ENCODE measurements at places on chromosomes 5 and 9.

DNA sequence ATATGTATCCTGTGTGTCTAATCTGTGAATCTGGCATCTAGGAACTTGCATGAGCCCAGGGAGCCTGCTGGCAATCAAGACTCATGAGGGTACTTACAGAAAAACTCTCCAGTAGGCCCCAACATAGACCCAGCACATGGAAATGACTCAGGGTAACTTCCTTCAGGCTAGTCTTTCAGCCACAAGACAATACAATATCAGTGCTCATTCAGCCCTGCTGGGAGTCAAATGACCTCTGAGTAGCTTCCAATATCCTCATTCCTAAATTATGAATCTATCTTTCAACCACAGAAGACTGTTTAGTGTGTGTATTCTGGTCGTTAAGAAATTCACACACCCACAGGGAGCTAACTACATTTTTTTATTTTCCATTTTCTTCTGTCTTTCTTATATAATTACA is 1273.0 kb downstream of the EFNA5 start:
- DNase-seq: peak; percentile 56
- no peak overlapping the region for H3K4me3 ChIP-seq
- H3K27ac ChIP-seq: peak overlapping the region; percentile 80
- H3K4me1 ChIP-seq: peaks cover 22% of the 10 kb centered on the region

DNA sequence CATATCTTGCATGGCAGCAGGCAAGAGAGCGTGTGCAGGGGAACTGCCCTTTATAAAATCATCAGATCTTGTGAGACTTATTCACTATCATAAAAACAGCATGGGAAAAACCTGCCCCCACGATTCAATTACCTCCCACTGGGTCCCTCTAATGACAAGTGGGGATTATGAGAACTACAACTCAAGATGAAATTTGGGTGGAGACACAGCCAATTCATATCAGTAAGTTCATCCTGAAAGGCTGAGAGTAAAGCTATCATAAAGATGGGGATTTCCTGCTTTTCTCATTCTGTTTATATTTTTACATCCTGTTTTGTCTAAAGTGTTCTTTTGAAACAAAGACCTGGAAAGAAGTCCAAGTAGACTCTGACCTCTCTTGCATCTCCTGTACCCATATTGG is 28.9 kb upstream of the IL33 start:
- H3K36me3 ChIP-seq: no peaks in the 10 kb centered on the region
- no peak overlapping the region for H3K4me3 ChIP-seq
- H3K27ac ChIP-seq: no peak overlapping the region
- no peaks in the 10 kb centered on the region for H3K27me3 ChIP-seq

DNA sequence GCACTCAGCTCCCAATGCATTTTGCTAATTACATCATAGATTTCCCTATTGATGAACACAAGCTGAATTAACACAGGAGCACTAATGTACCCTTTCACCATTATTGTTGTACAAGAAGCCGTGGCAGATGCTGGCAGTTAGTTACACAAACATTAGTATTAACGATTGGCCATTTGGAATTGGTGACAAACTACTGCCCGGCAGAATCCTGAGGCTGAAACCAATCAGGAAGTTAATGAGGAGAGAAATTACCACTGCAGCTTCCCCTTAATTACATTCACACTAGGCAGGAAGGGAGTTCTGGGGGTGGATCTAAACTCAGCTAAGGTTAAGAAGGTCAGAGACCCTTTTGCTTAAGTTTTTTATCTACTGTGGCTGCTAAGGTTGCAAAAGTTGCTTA is 9.6 kb upstream of the DMRT3 start:
- no peak for DNase-seq
- no peaks in the 10 kb centered on the region for H3K4me1 ChIP-seq
- no peak overlapping the region for H3K4me3 ChIP-seq
- H3K27ac ChIP-seq: no peak overlapping the region
- H3K36me3 ChIP-seq: no peaks in the 10 kb centered on the region

- H3K27me3 ChIP-seq: no peaks in the 10 kb centered on the region
- peaks cover 10% of the 10 kb centered on the region for H3K36me3 ChIP-seq
- H3K4me3 ChIP-seq: no peak overlapping the region
Measured at GRCh38 chr9:97636903-97637302, 3.3 kb downstream of the NCBP1 start.

- peaks cover 39% of the 10 kb centered on the region for H3K4me1 ChIP-seq
- no peaks in the 10 kb centered on the region for H3K36me3 ChIP-seq
- H3K27me3 ChIP-seq: no peaks in the 10 kb centered on the region
- H3K4me3 ChIP-seq: no peak overlapping the region
Measured at GRCh38 chr5:62082370-62082801, 223.6 kb upstream of the KIF2A start.

DNA sequence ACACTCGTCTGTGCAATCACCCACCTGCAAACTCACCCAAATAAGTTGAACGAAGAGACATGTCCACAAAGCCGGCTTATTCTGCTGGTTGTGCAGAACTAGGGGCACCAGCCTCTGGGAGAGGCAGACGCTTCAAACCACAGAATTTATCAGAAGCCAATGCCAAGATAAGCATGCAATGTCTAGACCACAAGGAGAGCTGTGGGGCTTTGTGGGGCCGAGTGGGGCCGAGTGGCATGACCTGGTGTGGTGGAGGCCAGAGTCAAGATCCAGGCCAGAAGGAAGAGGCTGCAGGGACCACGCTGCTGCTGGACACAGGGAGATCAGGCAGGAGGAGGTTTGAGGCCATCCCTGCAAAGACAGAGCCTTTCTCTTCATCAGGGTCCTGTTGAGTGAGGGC is 259.0 kb downstream of the IRX2 start:
- no peaks in the 10 kb centered on the region for H3K4me1 ChIP-seq
- H3K27ac ChIP-seq: no peak overlapping the region
- H3K27me3 ChIP-seq: no peaks in the 10 kb centered on the region
- H3K4me3 ChIP-seq: no peak overlapping the region
- H3K36me3 ChIP-seq: no peaks in the 10 kb centered on the region
- no peak for DNase-seq

GRCh38 chr5:178203670-178204181 is 607 bp upstream of the HNRNPAB start:
- H3K36me3 ChIP-seq: peaks cover 11% of the 10 kb centered on the region
- H3K4me1 ChIP-seq: peaks cover 31% of the 10 kb centered on the region
- H3K27ac ChIP-seq: peak overlapping the region; percentile 41
- H3K4me3 ChIP-seq: peak overlapping the region; percentile 87
- DNase-seq: no peak
- no peaks in the 10 kb centered on the region for H3K27me3 ChIP-seq

Measured in keratinocyte (primary cell).